ENCODE measurements at places on chromosomes 4 and X. TPM values are rescaled to one million over a fixed set of nuclear protein-coding genes. Genes with fewer than 3 reads are reported as not detected.
A peak's percentile ranks its signal among the peaks of the same experiment; 100 is the strongest.

GRCh38 chrX:105865709-105866108, 43.4 kb downstream of the NRK start:
- H3K4me3 ChIP-seq: no peak overlapping the region
- no peak overlapping the region for H3K27ac ChIP-seq
- no peaks in the 10 kb centered on the region for H3K36me3 ChIP-seq

DNA sequence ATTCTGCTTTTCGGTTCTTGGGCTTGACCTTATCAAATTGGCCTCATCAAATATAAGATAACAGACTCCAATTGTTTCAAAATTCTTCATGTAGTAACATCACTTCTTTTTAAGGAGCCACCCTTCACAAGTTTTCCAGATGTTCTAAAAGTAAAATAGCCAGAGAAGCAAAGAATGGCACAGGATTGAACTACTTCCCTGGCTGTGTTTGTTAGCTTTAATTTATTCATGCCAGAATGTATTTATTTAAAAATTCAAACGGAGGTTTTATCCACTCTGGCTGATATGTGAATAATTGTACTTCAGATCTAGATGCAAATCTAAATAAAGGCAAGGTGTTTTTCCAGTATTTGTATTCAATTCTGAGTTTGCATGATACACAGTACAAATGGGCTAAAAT, 581.3 kb upstream of the TENM3 start:
- peaks cover 1% of the 10 kb centered on the region for H3K27me3 ChIP-seq
- no peak overlapping the region for H3K4me3 ChIP-seq
- H3K36me3 ChIP-seq: no peaks in the 10 kb centered on the region
- no peak overlapping the region for H3K27ac ChIP-seq

Gene IL2RG
- total RNA-seq: not detected

DNA sequence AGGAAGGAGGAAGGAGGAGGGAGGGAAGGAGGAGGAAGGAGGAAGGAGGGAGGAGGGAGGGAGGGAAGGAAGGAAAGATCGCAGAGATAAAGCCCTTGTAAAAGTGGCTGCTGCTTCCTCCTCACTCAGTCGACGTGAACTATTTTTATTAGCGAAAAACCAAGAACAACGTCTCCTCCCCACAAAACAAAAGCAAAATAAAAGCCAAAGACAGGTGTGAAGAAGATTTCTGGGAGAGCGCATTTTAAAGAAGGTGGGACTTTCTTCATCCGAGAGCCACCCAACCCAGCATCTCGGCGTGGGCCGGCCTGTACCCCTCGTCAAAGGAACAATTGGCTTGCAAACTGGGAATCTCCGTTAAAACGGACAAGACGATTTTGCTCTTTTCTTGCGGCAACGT, 40.7 kb upstream of the ASMTL start:
- H3K36me3 ChIP-seq: peaks cover 6% of the 10 kb centered on the region
- no peak overlapping the region for H3K27ac ChIP-seq
- DNase-seq: no peak
- no peak overlapping the region for H3K4me3 ChIP-seq
- no peaks in the 10 kb centered on the region for H3K4me1 ChIP-seq
- peaks cover 4% of the 10 kb centered on the region for H3K27me3 ChIP-seq

GRCh38 chr4:8152865-8153257, 5.8 kb downstream of the ABLIM2 start:
- DNase-seq: no peak
- no peak overlapping the region for H3K4me3 ChIP-seq
- peaks cover 14% of the 10 kb centered on the region for H3K27me3 ChIP-seq
- no peaks in the 10 kb centered on the region for H3K4me1 ChIP-seq
- peaks cover 3% of the 10 kb centered on the region for H3K36me3 ChIP-seq

DNA sequence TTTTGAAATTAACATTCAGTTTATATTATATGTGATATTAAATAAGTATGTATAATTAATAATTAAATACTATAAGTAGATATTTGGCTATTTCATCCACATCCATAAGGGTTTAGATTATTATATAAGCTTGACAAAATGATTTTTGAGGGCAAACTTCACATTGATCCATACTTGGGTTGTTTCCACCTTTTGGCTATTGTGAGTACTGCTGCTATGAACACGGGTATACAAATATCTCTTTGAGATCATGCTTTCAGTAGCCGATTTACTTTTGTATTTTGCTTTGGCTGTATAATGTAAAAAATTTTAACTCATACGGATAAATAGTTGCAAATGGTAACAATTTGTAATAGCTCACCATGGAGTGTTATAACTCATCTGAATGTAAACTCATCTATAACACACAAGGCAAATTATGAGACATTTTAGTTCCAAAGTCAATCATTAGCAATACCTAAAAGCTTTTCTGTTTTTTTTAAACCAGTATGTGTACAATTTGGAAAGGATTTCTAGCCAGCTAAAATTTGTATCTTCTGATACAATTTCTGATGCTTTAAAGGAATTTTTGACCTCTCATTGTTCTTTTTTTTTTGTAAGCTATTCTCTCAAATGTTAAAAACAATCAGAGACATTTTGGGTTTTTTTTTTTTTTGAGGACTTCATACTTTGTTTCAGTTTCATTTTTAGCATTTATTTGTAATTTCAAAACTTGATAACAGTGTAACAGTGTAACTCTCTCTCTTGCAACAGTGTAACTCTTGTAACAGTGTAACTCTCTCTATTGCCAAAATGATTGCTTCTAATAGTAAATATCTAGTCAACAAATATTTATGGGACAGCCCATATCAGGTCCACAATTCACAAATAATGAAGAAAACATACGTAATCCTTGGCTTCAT, 51.8 kb upstream of the ARX start:
- H3K4me1 ChIP-seq: peaks cover 3% of the 10 kb centered on the region
- H3K27ac ChIP-seq: no peak overlapping the region
- no peak for DNase-seq
- H3K36me3 ChIP-seq: no peaks in the 10 kb centered on the region
- H3K4me3 ChIP-seq: no peak overlapping the region

GRCh38 chr4:183142571-183143550, 43.8 kb downstream of the WWC2 start:
- H3K4me1 ChIP-seq: peaks cover 8% of the 10 kb centered on the region
- H3K4me3 ChIP-seq: no peak overlapping the region
- DNase-seq: no peak
- H3K27me3 ChIP-seq: no peaks in the 10 kb centered on the region

- no peaks in the 10 kb centered on the region for H3K36me3 ChIP-seq
- H3K27me3 ChIP-seq: no peaks in the 10 kb centered on the region
- no peaks in the 10 kb centered on the region for H3K4me1 ChIP-seq
These were observed 31.0 kb upstream of the SLC25A4 start for GRCh38 chr4:185112104-185112503.

DNA sequence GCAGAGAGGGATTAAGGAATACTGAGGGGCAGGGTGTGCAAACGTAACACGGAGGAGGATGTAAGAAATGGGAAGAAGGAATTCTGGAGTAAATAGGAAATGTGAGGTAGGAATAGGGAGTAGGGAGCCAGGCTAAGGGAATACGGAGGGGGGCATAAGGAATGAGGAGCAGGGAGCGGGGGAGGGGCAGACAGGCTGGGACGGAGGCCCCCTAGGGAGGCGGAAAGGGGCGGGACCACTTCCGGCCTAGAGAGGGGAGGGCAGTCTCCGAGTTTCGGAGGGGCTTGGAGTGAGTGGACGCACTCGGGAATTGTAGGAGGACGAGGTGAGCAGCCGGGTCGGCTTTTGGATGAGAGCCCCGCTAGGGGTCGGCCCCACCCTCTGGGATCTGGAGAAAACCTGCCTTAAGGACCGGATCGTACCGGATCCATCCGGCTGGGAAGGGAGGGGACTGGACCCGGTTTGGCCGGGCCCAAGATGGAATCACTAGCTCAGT, 612 bp downstream of the MAGED2 start:
- H3K36me3 ChIP-seq: peaks cover 22% of the 10 kb centered on the region
- H3K4me3 ChIP-seq: peak overlapping the region; percentile 99
- DNase-seq: peak; percentile 58
- peaks cover 20% of the 10 kb centered on the region for H3K4me1 ChIP-seq
- peak overlapping the region; percentile 98 for H3K27ac ChIP-seq

GRCh38 chrX:150616863-150617198, 48.4 kb downstream of the MTM1 start:
- H3K4me3 ChIP-seq: no peak overlapping the region
- H3K4me1 ChIP-seq: peaks cover 23% of the 10 kb centered on the region
- DNase-seq: no peak
- H3K27me3 ChIP-seq: peaks cover 2% of the 10 kb centered on the region
- no peak overlapping the region for H3K27ac ChIP-seq

DNA sequence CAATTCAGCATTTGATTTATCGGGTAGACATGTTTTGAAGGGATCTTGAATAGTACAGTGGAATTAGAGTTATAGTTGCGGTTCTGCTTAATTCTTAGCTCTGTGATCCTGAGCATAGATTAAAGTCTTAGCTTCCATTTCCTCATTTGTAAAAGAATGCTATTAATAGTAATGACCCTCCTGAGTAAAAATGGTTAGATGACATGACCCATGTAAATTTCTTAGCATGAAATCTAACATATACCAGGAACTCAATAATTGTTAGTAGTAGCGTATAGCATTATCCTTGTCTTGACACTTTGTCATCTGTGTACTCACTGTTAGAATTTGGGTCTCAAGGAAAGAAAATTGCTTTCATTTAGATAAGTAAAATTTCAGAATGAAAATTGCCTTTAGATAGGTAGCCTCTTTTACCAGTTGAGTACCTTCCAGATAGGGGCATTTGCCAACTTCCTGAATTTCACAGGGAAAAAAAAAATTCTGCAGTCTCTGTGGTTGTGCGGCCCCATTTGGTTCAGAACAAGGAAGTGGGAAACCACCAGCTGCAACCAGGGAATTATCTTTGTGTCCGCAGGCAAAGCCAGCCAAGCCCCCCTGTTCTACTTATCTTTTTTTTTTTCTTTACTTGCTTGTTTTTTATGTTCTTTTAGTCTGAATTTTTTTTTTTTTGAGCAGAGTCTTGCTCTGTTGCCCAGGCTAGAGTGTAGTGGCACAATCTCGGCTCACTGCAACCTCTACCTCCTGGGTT, 86.9 kb downstream of the TMEM164 start:
- H3K4me3 ChIP-seq: no peak overlapping the region
- H3K36me3 ChIP-seq: no peaks in the 10 kb centered on the region
- H3K27me3 ChIP-seq: no peaks in the 10 kb centered on the region
- no peak for DNase-seq

Gene NPFFR2
- 5.3 TPM for total RNA-seq

DNA sequence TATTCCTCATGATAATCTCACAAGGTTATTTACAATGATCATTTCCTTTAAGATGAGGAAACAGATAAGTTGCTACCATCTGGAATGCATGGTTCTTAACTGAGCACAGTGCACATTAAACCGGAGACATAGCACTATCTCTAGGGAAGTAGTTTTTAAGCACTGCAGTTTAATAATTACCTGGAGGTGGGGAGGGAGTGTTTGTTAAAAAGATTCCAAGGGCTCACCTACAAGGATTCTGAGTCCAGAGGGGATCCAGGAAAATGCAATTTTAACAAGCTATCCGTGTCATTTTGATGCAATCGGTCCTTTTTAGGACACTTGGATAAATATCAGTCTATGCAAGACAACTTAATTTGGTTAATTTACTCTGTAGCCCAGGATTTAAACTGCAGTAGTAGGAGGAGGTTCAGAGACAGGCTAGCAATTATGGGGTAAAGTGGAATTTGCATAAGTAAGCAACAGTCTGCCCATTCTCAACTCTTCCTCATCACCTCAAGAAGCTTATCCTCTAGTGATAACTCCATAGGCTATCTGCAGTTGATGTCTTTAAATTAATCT, 2.8 kb upstream of the PDLIM5 start:
- peaks cover 17% of the 10 kb centered on the region for H3K4me1 ChIP-seq
- no peak overlapping the region for H3K4me3 ChIP-seq
- H3K27ac ChIP-seq: no peak overlapping the region
- DNase-seq: no peak
- H3K27me3 ChIP-seq: peaks cover 5% of the 10 kb centered on the region
- peaks cover 14% of the 10 kb centered on the region for H3K36me3 ChIP-seq

GRCh38 chrX:43693602-43694406, 37.7 kb downstream of the MAOA start:
- no peaks in the 10 kb centered on the region for H3K27me3 ChIP-seq
- H3K4me3 ChIP-seq: no peak overlapping the region
- no peaks in the 10 kb centered on the region for H3K36me3 ChIP-seq
- H3K4me1 ChIP-seq: no peaks in the 10 kb centered on the region

Gene KLHL15
- total RNA-seq: 5.6 TPM

All from endothelial cell (in vitro differentiated cells).